ENCODE measurements at places on chromosomes 13 and 19.
A peak's percentile ranks its signal among the peaks of the same experiment; 100 is the strongest.

DNA sequence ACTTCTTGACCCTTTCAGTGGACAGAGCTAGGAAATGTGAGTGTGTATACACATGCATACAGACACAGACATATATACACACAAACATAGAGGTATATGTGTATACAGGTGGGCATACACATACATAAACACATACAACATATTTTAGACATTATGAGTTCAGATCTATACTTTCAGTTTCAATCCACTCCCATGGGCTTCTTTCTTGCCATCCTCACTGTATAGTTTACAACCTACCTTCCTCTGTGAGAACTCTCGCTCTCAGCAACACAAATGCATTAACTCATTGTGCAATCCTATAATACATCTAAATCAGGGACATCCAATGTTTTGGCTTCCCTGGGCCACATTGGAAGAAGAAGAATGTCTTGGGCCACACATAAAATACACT, 21.2 kb upstream of the SCEL start:
- no peak for DNase-seq

DNA sequence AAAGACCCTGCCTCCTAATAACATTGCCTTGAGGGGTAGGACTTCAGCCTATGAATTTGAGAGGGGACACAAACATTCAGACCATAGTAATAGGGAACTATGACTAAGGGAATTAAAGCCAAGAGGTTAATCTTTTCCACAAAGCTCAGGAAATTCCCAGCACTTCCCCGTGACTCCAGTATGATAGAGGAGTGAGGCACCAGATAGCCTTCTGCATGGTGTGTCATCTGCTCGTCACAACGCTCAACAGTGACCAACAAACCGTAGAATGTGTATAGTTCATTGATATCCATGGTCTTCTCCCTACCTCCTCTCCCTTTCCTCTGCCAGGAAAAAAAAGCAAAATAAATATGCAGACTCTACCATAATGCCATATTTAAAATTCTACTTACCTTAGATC, 64.4 kb downstream of the B3GLCT start:
- no peak for DNase-seq

DNA sequence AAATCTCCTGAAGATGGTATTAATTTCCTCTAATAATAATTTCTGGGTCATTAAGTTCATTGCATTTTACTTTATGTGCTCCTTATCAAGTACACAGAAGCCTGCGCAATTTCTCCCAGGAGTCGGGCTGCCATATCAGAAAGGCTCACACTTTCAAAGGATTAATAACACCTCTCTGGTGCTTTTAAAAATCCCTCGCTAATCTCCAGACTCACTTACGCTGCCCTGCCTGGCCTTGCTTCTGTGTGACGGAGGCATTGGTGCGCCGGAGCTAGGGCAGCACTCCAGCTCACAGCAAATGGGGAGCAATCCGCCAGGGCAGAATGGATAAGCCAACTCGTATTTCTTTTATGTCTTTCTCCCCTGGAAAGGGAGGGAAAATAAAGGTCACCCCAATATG, 300.8 kb downstream of the EFNB2 start:
- no peak for DNase-seq

GRCh38 chr13:52411629-52412028, 5.7 kb upstream of the THSD1 start:
- no peak for DNase-seq

DNA sequence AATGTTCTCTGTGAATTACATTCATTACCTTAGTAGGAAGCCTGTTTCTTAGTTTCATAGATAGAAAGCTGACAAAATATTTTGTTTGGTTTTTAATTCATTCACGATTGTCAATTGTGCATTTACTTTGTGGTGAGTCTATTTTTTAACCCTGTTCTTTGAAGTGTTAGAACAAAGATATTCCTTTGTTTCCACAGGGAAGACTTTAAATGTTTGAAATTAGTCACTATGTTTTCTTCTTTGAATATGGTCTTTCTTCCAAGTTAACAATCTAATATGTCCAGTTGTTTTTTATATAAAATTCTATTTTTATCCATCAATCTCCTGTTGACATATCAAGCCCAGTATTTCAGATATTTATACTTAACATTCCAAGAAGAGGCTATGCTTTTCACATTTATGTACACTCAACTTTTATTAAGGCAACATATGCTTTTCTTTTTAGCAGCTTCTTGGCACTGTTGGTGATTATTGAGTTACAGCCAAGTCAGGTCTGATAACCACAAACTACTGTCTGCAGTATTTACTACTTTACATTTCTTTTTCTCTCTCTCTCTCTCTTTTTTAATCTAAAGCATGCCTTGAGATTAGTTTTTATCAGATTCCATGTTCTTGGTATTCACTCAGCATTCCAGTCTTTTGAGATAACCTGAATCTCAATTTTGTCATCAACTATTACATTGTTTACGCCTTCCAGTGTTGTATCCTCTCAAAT, 812.8 kb upstream of the SLC10A2 start:
- DNase-seq, result no peak

DNA sequence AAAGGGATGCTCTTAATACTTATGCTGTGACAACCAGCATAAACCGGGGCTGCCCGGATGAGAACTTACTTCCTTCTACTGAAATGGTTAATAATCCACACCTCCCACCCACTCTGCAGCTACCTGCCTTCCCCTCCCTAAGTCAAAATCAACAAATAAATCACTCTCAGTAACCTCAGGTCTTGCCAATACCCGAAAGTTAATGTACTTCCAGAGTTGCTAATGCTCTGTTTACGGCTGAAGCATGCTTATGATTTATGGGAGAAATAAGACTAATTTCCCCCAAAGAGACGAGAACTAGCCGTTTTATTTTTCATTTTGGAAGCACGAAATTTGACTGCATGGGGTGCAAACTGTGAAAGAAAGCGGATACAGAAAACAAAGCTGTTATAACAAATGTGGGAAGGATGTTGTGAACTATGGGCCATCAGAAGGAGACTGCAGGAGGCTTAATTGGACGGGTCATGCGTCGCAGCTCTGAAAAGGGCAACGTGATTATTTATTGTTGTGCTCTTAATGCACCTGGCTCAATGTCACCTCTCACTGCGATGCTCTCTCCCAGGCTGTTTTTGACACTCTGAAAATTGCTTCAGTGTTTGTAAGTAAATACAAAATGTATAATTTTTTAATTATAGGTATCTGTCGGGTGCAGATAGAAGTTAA, 114.0 kb upstream of the SLC7A1 start:
- DNase-seq, result no peak

DNA sequence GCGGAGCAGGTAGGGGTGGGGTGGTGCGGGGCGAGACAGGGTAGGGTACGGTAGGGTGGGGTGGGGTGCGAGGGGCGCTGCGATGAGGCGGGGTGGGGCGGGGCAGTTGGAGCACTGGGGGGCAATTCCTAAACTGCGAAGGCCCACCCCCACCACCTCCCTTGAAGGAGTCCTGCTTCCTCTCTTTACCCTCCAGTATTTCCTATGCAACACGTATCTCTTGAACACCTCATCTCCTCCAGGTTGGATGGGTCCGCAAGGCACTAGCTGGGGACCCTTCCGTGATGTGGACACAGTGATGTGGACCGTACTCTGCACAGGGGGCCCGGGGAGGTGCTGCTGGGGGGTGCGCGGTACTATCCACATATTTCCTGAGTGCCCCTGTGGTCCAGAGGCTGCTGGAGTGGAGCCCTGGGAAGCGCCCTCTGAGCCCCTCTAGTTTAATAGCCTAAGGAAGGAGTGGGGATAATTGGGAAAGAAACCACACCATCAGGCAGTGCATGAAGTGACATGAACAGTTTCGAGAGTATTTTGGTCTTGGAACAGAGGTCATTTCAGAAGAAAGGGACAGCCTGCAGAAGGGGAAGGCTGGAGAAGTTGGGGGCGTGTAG, 1.1 kb downstream of the IL17D start:
- DNase-seq, result no peak

DNA sequence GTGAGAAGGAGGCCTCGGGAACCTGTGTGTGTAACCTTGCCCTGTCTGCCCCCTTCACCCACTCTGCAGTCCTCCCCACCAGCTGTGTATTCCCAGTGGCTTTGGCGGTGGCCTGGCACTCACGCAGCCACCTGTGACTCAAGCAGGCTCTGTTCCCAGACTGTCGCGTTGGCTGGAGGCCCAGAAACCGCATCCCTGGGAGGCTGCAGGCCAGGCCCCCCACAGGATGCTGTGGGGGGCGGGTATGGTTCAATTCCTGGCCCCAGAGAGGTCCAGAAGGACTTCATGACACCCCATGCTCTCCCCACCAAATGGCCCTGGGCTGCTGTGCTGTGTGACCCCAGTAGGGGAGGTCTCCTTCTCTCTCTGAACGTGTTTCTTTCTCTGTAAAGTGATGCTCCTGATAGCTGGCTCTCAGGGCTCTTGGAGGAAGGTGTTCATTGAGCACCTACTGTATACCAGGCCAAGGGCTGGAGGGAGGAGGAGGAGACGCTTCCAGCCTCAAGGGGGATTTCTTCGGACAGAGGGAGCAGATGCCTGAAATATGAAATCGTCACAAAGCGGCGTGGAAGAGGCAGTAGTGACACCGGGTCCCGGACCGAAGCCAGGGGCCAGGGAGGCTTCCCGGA, 1.9 kb upstream of the LINGO3 start:
- no peak for DNase-seq

- no peak for DNase-seq
These were observed 204.4 kb downstream of the MZT1 start for GRCh38 chr13:72523049-72523448.

DNA sequence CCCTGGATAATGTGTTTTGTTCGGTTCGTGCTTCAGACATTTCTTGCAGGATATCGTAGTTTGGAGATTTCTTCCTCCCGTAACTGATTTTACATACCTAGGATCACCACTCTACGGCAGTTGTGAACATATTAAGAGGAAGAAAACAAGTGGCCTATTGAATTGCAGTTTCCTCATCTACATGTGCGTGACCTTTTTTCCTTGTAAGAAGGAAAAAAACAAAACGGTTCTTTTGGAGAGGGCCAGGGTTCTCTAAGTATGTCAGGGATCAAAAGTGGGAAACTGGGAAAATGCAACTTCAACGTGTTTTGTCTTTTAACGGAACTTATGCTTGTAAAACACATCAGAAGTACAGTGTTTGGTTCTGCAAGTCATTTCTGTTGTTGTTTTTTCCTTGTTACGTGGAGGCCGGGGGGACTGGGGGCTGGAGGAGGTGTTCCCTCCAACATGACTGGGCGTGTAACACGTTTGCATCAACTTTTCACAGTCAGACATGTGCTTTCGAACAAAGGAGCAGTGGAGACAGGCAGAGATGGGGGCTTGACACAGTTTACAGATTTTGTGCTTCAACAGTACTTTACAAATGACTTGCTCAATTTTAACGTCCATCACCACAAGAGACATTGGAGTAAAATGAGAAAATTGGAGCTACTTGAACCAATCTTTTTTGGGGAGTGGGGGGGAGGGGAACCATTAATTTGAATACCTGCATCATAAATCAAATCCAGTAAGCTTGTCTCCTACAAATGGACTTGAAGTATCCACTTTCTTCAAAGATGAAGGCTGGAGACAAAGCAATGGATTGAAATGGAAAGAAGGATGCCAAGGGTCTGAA, 3.8 kb downstream of the ZC3H4 start:
- DNase-seq, result peak; percentile 28

All from central memory CD4-positive, alpha-beta T cell (primary cell).